ENCODE measurements at places on chromosomes 2 and 18. TPM values are rescaled to one million over a fixed set of nuclear protein-coding genes. Genes with fewer than 3 reads are reported as not detected.
A peak's percentile ranks its signal among the peaks of the same experiment; 100 is the strongest.

DNA sequence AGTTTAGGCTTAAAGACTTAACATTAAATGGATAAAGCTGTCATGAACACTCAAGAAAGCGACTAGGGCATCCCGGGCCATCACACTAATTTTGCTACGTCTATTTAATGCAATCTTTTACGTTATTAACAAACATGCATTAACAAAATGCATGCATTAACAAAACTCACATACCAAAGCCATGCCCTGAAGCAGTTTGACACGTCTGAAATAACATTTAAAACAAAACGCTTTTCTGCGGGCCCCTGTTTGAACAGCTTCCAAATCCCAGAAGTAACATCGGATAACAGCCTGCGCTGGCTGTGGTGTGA, 458 bp downstream of the B4GALT6 start:
- DNase-seq: no peak

DNA sequence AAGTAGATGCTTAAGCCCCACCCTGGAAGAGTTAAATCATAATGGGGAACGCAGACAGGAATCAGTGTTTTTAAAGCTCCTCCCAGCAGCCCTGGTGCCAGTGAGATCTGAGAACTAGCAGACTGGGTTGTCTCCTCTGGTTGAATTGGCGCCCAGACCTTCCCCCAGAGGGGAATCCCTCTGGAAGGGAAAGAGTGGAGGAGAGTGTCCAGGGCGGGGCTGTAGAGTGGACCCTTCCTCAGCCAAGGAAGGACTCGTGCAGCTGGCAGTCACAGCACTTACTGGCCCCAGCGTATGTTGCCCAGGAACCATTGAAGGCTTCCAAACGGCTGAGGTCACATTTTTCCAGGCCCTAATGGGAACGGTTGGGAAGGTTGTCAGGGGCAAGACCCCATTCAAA, 62.5 kb downstream of the TGOLN2 start:
- no peak for DNase-seq

DNA sequence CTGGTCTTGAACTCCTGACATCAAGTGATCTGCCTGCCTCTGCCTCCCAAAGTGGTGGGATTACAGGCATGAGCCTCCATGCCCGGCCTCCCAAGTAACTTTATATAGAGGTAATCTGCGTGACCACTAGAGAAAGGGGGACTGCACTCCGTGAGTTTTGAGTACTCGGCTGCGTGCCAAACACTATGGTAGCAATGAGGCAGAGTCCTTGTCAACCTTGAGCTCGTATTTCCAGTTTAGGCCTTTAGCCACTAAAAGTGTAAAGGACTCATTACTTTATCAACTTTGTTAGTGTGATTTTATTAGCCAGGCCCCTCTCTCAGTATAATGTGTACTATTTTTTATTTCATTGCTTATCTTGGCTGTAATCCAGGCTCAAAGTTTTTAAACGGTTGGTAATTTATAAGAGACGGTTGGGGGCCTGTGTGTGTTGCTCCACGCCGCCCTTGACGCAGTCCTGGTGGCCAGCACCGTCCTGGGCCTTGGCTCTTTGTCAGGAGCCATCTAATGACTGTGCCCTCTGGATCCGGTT, 56.2 kb downstream of the ZCCHC2 start:
- no peak for DNase-seq

- DNase-seq: no peak
These were observed 191.3 kb downstream of the AGAP1 start for GRCh38 chr2:235685024-235685721.

DNA sequence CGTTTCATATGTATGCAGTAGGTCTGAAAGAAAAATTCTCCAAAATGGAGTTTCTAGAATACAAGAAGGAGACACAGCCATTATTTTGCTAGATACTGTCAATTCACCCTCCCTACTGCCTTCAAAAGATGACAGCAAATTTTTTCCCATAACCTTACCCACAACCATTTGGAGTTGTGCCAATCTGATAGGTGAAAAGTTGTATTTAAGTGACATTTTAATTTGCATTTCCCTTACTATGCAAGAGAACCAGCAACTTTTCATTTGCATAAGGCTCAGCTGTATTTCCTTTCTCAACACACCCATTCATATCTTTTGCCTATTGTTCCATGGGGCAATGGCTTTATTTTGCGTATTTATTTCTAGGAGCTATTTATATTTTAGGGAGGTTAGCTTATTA, 31.4 kb upstream of the IL18RAP start:
- DNase-seq: no peak

The OSBPL1A gene
- polyA plus RNA-seq: 26.3 TPM

The DCDC2C gene
- not detected for polyA plus RNA-seq

- DNase-seq: no peak
These were observed 125.3 kb downstream of the SLC4A3 start for GRCh38 chr2:219752726-219753125.

The UGT1A5 gene
- not detected for polyA plus RNA-seq

DNA sequence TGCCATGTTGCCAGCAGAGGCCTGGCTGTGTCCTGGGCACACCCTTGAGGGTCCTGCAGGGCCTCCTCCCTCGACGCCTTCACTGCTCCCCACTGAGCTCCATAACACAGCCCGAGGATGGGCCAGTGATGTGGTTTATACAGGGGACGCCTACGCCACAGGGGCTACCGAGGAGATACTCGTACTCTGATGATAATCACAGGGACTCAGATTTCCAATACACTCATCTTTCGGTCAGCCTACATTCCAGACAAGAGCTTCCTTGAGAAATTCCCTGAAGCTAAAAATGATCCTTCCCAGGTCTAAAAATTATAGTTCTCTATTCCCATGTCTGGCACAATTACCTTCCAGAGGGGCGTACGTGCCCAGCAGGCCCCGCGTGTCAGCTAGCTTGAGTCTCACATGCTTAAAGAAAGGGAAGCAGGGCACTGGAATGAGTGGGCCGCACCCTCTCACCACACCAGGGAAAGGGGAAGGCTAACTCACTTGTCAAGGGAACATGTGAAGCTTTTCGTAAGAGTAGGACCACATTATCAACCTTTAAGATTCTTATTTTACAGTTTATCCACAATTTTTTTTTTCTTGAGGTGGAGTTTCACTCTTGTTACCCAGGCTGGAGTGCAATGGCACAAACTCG, 159.5 kb upstream of the NDUFV2 start:
- DNase-seq: no peak

DNA sequence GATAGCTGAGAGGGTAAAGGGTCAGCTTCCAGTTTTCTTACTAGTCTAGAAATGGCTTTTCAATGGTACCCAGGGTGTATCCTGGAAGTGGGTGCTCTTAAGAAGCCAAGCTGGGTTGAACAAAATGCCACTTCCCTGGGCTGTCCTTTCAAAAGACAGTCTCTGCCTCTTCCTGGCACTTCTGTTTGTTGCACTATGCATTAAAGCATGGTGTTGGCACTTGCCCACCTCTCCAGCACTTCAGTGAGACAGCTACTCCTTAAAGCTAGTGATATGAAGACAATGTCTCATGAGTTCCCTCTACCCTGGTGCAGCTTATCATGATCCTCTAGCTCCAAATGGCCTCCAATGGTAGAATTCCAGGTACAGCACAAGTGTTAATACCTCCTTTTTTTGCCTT, 74.3 kb upstream of the IGFBP5 start:
- DNase-seq: no peak

- DNase-seq: no peak
These were observed 28.8 kb downstream of the SP140 start for GRCh38 chr2:230254152-230254881.

- DNase-seq: no peak
These were observed 383.6 kb downstream of the DSEL start for GRCh38 chr18:67132919-67133318.

DNA sequence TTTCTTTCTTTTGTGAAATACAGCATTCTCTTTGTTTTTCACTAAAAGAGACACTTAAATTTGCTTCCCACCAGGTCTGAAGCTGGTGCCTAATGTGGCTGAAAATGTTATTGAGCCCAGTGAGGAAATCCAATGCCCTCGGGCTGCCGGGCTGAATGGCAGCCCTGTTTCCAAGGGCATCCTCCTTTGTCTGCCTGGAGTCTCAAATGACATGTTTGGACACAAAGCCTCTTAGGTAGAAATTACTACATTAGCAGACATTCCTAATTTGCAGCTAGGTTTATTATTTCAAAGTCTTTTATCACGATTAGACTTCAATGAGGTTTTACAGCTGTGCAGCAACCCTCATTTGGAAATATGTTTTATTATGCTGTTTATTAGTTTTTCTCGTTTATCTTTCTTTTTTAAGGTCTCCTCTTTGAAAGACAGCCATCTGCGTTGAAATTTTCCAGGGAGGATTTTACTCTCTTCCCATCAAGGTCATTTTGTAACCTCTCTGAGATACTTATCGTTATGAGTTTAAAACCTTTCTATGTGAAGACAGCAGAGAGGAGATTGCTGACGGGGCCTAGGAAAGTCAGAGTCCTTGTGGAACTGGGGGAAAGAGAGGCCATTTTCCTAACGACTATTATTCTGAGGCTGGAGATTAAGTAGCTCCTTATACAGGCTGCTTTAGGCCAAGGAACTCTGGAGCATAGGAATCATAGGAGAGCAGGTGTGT, 59.0 kb upstream of the ZNF532 start:
- DNase-seq: no peak

DNA sequence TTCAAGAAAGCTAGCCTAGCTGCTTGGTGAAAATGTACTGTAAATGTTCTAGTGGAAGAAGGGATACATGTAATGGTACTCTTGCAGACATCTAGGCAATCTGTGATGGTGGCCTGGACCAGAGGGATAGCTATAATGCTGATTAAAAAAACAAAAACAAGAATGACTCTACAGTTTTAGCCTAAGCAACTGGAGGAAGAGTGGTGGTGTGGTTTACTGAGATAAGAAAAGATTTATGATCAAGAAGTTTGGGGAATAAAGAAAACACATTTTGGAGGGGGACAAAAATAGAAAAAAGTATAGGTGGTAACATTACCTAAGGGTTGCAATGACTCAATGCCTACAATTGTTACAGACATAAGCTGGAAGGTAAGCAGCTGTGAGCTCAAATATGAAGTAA, 1080.7 kb upstream of the CELF4 start:
- DNase-seq: no peak

DNA sequence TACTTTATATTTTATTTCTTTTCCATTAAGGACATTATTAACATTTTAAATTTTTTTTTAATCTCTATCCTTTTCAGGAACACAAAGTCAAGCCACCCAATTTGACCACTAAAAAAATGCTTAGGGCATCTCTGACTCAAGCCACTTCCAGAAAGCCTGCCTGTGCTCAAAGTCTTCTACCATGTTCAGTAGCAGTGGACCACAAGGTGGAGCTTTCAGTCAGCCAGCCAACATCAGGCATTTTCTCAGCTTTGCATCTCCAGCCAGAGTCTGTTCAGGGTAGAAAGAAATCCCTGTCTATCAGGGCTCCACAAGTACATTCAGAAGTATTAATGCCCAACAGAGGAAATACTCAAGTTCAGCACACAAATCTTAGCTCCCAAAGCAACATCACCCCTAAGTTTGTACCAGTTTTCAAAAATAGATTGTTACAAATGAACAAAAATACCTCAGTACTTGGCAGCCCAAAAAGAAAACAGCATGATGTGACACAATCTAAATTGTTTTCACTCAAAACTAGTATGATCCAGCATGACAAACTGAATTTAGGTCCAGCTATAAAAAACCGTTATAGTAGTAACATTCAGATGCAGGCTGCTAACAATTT, 37.6 kb downstream of the C18orf63 start:
- peak; percentile 82 for DNase-seq

GRCh38 chr2:53911434-53912189, 51.8 kb upstream of the GPR75 start:
- DNase-seq: no peak

The SPP2 gene
- 71.4 TPM for polyA plus RNA-seq

DNA sequence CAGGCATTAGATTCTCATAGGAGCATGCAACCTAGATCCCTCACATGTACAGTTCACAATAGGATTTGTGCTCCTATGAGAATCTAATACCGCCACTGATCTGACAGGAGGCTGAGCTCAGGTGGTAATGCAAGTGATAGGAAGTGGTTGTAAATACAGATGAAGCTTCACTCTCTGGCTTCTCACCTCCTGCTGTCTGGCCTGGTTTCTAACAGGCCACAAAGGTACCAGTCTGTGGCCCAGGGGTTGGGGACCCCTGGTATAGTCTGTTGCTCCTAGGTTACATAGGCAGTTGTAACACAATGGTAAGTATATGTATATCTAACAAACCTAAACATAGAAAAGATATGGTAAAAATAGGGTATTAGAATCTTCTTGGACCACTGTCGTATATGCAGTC, 81.8 kb downstream of the EML4 start:
- no peak for DNase-seq

- DNase-seq: no peak
These were observed 37.0 kb downstream of the GBX2 start for GRCh38 chr2:236131073-236131692.

The PROM2 gene
- 2.6 TPM for polyA plus RNA-seq

GRCh38 chr2:105629634-105630033, 115.1 kb upstream of the NCK2 start:
- no peak for DNase-seq

DNA sequence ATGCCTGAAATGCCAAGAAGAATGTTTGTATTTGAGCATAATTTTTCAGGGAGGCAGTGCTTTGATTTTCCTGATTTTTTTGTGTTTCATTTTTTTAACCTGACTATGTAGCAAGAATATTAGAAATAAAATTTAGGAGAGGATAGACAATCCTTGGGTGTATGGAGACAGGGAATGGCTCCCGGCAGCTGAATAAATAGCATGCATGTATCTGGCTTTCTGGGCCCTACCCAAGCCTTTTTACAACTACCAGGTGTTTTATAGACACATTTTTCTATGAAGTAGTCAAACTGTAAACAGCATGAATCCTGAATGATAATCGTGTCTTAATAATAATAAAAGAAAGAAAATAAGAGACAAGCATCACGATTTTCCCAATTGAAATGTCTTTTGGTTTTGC, 52.4 kb downstream of the WIPF1 start:
- no peak for DNase-seq

GRCh38 chr2:14635391-14635871, 2.9 kb downstream of the LRATD1 start:
- DNase-seq: peak; percentile 75

The PSMD14 gene
- polyA plus RNA-seq: 70.2 TPM

DNA sequence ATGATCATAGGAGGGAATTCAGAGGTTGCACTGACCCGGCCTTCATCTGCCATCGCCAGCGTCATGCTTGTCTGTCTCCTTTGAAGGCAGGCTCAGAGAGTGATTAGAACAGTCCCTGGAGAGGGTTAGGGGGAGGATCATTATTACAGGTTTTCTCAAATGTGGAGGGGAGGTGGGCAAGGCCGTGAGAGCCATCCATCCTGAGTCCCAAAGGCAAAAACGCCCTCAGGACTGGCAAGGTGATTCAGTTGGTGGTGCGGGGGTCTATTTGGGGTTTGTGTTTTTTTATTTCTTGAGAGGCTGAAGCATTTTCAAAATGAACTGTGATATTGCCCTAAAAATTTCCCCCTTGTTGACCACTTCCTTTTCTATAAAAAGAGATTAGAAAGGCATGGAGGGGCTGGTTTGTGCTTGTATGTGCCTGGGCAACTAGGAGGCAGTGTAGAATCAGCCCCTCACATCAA, 39.3 kb upstream of the GYPC start:
- no peak for DNase-seq

GRCh38 chr2:43024515-43025011, 201.8 kb downstream of the ZFP36L2 start:
- peak; percentile 80 for DNase-seq

The ACADL gene
- polyA plus RNA-seq: 1.1 TPM

The SS18 gene
- polyA plus RNA-seq: 44.7 TPM

The FOXI3 gene
- not detected for polyA plus RNA-seq
